Dermis blood vessel endothelial cell (primary cell): ENCODE measurements at places on chromosomes 16 and 17.

GRCh38 chr16:65663774-65664173, 541.9 kb upstream of the CDH11 start:
- no peak for DNase-seq

DNA sequence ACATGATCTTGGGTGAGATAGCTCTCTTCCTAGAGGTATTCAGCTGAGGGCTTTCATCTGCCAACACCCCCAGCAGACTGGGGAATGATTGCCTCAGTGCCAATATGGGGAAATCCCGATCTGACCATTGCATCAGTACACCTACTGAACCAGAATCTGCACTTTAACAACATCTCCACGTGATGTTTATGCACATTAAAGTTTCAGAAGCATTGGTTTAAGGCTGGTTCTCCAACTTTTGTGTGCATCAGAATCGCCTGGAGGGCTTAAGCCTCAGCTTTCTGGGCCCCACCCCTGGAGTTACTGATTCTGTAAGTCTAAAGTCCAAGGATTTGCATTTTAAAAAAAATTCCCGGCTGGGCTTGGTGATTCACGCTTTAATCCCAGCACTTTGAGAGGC, 123.6 kb upstream of the MED13 start:
- DNase-seq: no peak

DNA sequence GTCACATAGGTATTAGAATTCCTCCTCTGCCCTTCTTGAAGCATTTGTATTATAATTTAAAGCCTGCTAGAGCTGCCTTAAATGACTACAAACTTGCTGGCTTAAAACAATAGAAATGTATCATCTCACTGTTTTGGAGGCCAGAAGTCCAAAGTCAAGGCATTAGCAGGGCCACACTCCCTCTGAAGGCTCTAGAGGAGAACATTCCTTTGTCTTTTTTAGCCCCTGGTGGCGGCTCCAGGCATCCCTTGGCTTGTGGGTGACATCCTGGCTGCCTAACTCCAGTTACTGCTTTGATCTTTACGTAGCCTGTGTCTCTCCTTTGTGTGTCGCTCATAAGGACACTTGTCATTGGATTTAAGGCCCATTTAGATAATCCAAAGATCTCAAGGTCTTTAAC, 186.6 kb upstream of the SALL1 start:
- no peak for DNase-seq

GRCh38 chr17:33948309-33948708, 306.8 kb upstream of the CCL2 start:
- no peak for DNase-seq

- peak; percentile 91 for DNase-seq
These were observed 1.0 kb downstream of the TELO2 start for GRCh38 chr16:1494129-1494640.

GRCh38 chr17:17985555-17985954, 12.9 kb downstream of the DRC3 start:
- DNase-seq: peak; percentile 38

DNA sequence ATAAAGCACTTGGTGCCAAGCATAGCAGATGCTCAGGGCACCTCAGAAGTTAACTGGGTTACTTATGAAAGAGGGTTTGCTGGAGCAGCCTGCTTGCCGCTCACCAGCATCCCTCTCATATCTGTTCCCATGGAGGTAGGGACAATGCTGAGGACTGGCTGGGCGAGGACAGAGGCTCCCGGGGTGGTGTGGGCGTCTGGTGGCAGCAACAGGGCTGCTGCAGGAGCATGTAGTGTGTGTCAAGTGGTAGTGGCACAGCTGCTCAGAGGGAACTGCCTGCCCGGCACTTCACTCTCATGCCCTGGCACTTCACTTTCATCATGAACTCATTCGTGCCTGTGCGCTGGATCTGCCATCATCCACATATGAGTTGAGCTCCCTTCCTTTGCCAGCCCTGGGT, 26.9 kb upstream of the ZNHIT3 start:
- no peak for DNase-seq
